ENCODE measurements at places on chromosomes 12 and 14.

- no peak for DNase-seq
These were observed 473.1 kb downstream of the PDZRN4 start for GRCh38 chr12:41661141-41661765.

DNA sequence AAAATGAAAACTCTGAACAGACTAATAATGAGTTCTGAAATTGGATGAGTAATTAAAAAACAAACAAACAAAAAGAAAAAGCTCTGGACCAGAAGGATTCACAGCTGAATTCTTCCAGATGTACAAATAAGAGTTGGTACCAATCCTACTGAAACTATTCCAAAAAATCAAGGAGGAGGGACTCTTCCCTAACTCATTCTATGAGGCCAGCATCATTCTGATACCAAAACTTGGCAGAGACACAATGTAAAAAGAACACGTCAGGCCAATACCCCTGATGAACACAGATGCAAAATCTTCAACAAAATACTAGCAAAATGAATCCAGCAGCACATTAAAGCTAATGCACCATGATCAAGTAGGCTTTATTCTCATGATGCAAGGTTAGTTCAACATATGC is 183.9 kb upstream of the CNOT2 start:
- DNase-seq: no peak

DNA sequence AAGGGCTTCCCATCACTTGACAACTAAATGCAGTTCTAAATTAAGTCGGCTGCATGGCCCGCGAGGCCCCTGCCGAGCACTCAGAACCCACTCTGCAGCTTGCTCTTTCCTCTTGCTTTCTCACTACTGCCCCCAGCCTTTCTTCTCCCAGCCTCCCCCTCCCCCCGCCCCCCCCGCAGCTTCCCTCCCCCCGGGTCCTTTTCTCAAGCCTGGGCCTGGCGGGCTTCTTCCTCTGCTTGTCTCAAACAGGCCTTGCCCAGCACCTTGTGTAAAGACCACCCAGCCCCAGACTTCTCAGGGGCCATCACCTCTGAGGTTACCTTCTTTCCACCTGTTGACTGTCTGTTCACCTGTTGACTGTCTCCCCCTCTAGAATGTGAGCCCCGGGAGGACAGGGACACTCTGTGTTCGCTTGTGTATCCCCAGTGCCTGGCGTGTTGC is 1.1 kb downstream of the CYP46A1 start:
- no peak for DNase-seq

DNA sequence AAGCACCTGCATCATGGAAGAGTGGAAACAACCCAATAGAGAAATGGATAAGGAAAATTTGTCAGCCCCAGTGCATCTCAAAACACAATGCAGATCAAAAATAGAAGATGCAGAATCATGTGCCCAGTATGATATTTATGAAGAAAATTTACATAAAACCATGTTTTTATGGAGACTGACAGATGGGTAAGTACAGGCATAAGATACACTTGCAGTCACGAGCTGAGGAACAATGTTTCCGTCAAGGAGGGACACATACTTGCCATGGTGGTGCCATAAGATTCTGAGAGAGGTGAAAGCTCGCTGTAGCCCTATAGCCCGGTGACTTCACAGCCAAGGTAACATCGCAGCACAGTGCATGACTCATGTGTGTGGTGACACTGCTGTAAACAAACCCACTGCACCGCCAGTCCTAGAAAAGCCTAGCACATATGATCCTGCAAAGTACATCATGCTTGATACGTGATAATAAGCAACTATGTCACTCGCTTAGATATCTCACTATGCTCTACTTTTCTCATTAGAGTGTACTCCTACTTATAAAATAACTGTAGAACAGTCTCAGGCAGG is 112.6 kb downstream of the RIMBP2 start:
- no peak for DNase-seq

DNA sequence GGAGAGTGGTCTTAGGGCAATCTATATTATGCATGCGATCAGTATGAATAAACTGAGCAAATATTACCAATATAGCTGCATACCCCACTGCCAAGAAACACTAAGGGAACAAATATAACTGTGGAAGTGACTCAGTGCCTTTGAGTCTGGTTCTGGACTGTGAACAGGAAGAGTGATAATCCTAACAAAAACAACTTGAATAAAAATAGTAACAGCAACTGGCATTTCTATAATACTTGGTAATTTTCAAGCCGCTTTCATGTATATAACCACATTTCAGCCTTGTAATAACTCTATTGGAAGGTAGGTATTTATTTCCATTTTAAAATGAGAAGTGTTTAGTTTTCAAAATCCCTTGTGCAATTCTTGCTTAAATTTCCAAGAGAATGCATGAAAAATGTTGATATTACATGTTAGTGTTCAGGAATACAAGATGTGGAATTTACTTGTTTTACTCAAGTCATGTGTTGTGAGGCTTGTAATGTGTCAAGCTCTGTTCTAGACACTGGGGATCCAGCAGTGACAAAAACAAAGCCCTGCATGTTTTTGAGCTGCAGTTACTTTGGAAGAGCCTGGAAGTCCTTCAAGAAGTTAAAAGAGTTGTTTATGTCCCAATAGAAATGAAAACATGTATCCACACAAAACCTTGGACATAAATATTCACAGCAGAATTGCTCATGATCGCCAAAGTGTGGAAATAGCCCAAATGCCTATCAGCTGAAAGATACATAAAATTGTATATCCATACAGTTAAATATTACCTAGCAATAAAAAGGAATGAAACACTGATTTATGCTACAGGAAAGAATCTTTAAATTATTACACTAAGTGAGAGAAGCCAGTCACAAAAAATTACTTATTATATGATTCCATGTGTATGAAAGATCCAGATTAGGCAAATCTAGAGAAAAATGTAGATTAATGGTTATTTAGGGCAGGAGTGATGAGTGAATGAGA is 338.1 kb upstream of the TMEM132C start:
- no peak for DNase-seq

DNA sequence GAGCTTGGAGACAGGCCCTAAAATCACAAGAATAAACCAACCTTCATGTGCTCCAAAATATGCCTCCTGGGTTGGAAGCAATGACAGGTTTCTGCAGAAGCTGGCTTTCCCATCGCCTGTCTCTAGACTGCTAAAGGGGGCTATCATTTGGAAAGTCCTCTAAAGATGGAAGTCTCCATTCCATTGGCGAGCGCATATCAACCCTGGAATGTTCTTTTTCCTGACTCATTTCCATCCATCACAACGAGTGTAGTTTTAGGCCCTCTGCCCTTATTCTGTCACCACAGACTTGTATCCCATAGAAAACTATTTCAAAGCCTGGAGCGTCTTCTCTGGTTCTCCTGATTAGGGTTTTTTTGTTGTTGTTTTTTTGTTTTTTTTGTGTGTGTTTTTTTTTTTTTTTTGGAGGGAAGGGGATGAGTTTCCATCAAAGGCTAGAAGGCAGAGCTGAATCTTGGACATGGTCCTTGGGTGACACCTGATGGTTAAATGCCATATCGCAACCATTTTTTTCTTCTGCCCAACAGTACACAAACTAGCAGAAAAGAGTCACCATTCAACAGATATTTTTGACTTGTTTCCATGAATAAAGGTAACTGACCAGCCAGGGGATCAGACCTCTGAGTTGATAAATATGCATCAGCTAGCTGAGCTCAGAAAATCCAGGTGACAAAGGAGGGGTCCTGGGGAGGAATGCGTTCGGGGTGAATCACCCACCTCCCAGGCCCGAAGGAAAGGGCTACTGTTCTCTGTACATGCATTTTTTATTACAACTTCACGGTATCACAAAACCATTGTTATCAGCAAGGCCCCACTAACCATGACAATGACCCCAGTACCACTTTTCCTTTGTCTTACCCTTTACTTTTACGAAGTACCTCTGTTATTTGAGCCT is 40.5 kb downstream of the KCNA5 start:
- DNase-seq: peak; percentile 53

GRCh38 chr12:122865268-122866231 is 30.3 kb downstream of the HIP1R start:
- DNase-seq: peak; percentile 47

DNA sequence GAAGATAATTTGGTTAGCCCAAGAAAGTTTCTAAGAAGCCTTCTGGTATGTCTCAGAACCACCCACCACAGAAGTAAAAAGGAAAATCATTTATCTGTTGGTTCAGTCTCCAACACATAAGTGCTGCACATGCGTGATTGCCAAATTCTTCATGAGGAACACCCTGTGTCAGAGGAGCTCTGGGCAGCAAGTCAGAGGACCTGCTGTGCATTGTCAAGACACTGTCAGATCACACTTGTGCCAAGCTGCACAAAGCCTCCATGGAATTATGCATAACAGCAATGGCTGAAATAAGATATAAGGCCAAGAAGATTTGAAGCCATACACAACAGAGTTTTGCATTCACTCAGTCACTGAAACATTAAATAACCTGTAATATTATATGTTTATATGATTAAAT is 1304.7 kb upstream of the FLRT2 start:
- no peak for DNase-seq

DNA sequence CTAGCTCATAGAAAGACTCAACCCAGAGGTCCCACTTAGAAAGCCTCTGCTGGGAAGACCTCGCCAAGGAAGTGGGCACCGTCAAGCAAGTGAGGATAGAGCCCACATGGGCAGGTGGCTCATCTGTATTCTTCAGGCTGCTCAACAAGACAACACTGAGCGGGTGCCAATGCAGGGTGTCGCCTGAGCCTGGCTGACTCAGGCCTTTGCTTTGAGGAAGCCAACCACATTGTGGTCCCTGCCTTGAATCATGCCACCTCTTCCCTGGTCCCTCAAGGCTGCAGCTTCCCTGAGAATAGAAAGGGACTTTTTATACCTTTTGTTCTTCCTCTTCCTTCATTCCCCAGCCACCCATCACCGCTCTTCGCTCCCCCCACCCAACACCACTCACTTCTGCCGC is 2.1 kb upstream of the RNASE13 start:
- DNase-seq: no peak

GRCh38 chr12:67710582-67710981 is 62.0 kb downstream of the DYRK2 start:
- DNase-seq: peak; percentile 82

GRCh38 chr12:72281126-72281525 is 9.0 kb downstream of the TRHDE start:
- no peak for DNase-seq

- DNase-seq: no peak
These were observed 60.5 kb downstream of the APPL2 start for GRCh38 chr12:105175397-105175990.

- no peak for DNase-seq
These were observed 17.4 kb downstream of the BICDL1 start for GRCh38 chr12:120006258-120006975.

- DNase-seq: no peak
These were observed 75.8 kb downstream of the KCNK10 start for GRCh38 chr14:88247228-88247627.

DNA sequence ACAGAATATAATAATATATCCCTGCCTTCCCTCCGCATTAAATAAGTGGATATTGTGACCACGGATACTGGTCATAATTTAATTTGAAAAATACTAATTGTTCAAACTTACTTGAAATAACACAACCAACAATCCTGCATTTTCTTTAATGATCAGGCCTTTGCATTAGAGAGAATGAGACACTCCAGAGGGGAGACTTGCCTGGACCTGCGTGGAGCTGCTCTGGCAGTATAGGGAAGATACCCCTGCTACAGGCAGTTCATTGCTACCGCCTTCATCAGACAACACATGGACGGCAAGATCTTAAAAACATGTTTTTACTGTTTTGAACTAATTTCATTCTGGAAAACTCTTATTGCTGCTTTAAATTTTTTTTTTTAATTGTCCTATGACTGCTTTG is 211.0 kb upstream of the FAR2 start:
- DNase-seq: no peak

GRCh38 chr14:46322730-46323403 is 328.7 kb downstream of the RPL10L start:
- DNase-seq: no peak

DNA sequence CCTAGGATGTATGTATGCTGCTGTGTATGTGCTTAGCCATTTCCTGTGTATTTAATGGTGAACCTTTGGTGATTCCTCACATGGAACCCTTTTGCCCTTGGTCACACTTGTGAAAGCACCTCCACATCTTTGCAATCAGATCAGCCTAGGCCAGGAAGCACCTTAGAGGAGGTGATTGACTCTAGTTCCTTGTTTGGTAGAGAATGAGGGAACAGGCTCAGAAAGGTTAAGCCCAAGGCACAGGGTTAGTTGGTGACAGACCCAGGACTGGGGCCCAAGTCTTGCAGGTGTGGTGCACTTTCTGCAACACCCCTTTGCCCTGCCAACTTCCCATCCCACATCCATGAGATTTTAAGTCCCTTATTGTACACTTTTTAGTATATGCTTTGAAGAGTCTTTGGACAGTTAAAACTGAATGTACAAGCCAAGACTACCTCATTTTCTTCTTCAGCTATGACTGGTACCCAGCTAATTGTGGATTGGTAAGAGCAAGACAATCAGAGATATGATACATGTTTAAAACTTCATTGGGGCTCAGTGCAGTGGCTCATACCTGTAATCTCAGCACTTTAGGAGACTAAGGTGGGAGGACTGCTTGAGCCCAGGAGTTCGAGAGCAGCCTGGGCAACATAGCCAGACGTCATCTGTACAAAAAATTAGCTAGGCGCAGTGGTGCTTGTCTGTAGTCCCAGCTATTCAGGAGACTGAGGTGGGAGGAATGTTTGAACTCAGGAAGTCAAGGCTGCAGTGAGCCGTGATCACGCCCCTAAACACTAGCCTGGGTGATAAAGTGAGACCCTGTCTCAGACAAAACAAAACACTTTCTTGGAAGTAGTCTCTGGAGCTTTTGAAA is 71.1 kb downstream of the RASSF3 start:
- no peak for DNase-seq

DNA sequence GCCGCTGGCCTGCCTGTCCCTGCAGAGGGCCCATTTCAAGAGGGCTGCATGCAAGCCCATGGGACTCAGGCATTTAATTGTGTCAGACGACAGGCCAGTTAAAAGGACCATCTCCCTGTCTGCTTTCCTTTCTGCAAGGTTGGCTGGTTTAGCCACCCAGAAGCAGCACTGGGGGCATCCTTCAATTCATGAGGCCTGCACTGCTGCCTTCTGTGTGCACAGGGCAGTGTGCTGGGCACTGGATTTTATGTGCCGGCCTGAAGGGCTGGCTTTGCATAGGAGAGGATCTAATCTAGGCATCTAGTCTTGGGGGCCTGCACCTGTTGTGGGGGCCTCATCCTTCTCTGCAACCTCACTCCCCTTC is 114.1 kb upstream of the FKBP4 start:
- no peak for DNase-seq

DNA sequence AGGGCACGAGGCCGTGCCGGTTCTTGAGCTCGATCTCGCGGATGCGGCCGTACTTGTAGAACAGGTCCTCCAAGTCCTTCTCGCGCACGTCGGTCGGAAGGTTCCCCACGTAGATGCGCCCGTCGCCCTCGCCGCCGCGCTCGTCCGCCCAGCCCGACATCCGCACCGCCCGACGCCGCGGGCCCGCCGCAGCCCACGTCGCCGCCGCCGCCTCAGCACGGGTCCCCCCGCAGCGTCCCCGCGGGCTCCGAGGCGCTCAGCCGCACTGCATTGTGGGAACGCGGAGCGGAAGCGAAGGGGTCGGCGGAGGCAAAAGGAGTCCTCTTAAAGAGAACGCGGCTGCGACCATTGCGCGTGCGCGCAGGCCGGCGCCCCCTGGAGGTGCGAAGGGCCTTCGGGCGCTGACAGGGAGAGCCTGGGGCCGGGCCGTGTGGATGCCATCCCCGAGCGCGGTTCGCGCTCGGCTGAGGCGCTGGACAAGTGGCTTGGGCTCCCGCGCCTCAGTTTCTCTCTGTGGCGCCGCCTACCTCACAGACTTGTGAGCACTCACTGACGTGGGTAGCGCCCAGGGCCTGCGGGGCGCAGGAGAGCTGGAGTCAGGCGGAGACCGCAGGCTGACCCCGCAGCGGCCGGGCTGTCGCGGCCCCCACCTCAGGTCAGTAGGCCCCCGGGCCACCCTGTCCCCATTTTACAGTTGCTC is at the start of gene SRSF9:
TSS of gene SRSF9 (minus strand) at position 299 of the 700 bp plus-strand sequence. CDS start at position 160, 139 bp downstream.
- DNase-seq: peak; percentile 98
